ENCODE measurements at places on chromosomes 4 and X.

GRCh38 chrX:49250578-49250977 lies 13.9 kb downstream of the FOXP3 start:
- DNase-seq, result no peak

GRCh38 chrX:133364865-133365264 lies 50.4 kb downstream of the GPC4 start:
- DNase-seq, result no peak

- DNase-seq, result no peak
Measured at GRCh38 chr4:97639961-97640360, 503.3 kb downstream of the STPG2 start.

DNA sequence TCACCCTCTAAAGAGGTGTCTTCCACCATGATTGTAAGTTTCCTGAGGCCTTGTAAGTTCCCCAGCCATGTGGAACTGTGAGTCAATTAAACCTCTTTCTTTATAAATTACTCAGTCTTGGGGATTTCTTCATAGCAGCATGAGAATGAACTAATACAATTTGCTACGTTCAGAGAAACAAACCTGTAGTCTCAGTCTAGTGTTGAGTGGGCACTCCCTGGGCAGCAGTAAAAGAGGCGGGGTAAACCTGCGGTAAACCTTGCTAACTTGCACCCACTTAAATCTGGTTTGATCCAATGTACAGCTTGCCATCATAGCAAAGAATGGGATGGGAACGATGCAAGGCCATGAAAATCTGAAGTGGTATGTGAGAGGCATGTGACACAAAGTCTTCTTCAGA lies 22.4 kb downstream of the GRXCR1 start:
- DNase-seq, result no peak

GRCh38 chr4:75545526-75545925 lies 10.3 kb upstream of the ODAPH start:
- DNase-seq, result no peak
